Heart left ventricle (tissue), 16 donors: ENCODE measurements at places on chromosomes 7 and 10. TPM values are rescaled to one million over a fixed set of nuclear protein-coding genes. Genes with fewer than 3 reads are reported as not detected.

DNA sequence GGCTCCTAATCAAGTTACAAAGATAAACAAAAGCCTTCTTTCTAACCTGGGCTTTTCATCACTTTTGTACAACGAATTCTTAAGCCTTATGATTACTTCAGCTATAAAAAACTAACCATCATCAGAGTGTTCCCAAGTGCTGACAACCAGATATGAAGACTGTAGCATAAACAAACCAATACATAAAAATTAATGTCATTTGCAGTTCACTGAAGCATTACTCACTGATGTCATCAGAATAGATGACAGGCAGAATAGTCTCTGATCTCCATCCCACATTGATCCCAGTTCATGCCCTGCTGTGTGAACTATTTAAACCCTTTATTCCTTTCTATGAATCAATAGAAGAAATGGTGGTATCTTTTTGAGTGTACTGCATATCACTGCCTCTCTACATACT lies 84.4 kb downstream of the DNAJC1 start:
- no peak for DNase-seq

The ASB4 gene
- 1.9 TPM for polyA plus RNA-seq

DNA sequence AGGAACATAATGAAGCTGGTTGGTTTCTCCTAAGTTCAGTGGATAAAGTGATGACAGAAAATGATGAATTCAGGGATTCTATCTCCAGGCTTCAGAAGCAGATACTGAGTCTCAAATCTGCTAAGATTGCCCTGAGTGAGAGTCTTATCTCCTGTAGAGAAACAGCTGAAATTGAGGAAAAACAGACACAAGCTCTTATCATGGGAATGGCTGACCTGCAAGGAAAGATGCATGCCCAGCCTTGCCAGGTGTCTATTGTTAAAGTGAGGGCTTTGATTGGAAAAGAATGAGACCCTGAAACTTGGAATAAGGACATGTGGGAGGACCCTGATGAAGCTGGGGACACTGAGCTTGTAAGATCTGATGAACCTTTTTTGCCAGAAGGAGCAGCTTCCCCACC lies 100.3 kb downstream of the DNAJB9 start:
- no peak for DNase-seq

The GATA3 gene
- polyA plus RNA-seq: 1.1 TPM

DNA sequence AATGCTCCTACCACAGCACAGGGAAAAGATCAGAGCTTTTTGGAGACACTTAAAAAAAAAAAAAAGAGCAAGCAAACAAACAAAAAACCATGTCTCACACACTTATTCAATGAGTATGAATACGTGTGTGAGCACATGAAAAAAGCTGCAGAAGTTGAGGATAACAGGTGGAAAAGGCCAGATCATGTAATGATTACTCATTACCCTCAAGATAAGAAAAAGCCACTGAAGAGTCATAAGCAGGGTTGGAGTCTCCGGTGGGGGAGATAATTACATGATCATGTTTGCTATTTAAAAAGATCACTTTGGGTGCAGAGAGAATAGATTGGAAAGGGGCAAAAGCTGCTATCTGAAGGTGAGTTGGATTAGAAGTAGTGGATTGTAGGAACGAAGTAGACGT lies 77.0 kb downstream of the POU6F2 start:
- DNase-seq: no peak

DNA sequence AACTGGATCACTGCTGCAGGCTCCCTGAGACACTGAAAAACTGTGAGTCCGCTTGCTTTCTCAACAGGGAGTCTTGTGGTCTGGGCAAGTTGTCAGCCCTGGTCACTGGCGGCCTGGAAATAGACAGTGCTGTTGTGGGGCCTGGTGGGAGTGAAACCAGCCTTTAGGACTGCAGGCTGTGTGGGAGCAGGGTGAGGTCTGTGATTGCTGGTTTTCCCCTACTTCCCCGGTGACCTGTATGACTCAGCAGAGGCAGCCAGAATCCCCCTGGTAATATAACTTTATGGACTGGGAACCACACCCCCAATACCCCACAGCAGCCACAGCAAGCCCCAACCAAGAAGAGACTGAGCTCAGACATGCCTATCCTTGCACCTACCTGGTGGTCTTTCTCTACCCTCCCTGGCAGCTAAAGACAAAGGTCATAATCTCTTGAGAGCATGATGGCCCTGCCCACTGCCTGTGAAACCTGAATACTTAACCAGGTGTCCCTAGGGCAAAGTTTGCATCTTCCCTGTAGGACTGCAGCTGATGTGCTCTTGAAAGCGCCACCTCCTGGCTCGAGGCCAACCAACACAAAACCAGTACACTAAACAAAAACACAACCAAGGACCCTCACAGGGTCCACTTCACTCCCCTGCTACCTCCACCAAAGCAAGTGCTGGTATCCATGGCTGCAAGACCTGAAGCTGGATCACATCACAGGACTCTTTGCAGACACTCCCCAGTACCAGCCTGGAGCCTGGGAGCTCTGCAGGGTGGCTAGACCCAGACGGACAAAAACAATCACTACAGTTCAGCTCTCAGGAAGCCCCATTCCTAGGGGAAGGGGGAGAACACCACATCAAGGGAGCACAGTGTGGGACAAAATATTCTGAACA lies 7.2 kb upstream of the ADAM22 start:
- no peak for DNase-seq

The OR6V1 gene
- not detected for polyA plus RNA-seq

DNA sequence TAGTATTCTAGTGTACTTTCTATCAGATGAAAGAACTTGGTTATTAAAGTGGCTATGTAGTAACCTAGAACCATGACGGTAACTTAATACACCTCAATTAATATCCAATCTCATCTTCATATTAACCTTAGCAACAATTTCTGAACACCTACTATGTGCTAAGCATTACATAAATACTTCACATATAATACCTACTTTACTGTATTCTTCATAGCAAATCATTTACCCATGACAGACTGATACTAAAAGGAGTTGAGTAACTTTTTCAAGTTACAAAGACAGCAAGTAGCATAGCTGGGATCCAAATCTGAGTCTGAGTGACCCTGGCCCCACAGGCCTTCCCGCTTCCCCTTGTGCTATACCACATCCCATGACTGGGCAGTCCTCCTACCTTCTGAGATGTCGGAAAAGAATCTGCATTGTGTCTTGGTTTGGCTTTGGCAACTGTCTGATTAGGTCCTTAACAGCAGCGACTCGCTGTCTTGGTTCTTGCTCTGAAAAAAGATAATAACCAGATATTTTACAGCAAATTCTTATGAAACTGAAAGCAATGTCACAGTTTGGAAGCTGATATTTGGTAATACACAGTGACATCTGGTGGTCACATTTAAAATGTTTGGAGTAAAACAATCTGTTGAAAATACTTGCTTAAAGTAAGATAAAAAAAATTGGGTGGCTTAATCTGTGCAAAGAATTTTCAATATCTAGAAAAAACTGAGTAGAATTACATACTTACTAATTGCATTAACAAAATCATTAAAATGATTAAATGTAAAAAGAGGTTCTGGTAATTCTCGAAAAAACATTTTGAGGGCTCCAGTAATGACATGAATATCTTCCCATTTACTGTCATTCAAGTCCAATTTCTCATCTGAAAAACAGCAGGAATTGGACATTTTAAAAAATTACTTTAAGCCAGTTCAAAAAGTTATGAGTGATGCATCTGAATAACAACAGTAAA lies 120.1 kb downstream of the ARHGAP12 start:
- DNase-seq: peak; percentile 30

GRCh38 chr7:100173806-100174495 lies 3.2 kb downstream of the GPC2 start:
- no peak for DNase-seq

- DNase-seq: peak; percentile 46
Observed at GRCh38 chr10:24951201-24952142, 934 bp downstream of the PRTFDC1 start.

The LBX1 gene
- polyA plus RNA-seq: not detected

DNA sequence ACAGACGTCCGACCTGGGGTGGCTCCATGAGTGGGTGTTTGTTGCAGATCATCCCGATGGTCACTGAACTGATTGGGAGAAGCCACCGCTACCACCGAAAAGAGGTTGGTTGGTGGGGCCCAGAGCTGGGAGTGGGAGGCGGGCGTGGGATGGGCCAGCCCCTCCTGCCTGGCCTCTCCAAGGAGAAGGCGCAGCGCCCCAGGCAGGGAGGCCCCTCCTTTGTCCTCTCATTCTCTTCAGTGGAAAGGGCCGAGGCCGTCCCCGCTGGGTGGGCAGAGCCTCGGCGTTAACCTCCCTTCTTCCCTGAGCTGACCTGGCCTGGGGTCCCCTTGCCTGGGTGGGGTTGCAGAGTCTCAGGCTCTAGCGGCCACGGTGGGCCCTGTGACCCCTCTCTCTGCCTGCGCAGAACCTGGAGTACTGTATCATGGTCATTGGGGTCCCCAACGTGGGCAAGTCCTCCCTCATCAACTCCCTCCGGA lies 5.2 kb downstream of the MTG1 start:
- DNase-seq: no peak

GRCh38 chr10:100774876-100775275 lies 29.5 kb downstream of the PAX2 start:
- no peak for DNase-seq

The NEUROD6 gene
- polyA plus RNA-seq: not detected

The NME8 gene
- not detected for polyA plus RNA-seq

The PLXDC2 gene
- polyA plus RNA-seq: 3.4 TPM

DNA sequence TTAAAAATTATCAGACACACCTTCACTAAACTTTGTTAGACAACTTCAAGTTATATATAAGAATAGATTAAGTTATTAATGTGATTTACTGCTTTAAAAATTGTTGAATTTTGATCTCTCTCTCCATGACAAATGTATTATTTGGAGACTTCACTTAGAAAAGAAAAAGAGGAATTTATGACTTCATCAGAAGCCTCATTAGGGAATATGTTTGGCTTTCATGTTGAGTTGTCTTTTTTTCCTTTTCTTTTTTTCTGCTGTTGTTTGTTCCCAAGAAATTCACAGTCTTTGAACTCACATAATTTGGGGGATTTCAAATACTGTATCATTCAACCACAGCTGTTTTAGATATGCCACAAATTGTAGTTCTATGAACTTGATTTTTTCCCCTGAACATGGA lies 149.5 kb downstream of the PPP1R9A start:
- DNase-seq: no peak
